NCI-H446 (cell line): ENCODE measurements at places on chromosomes 11 and 22.

DNA sequence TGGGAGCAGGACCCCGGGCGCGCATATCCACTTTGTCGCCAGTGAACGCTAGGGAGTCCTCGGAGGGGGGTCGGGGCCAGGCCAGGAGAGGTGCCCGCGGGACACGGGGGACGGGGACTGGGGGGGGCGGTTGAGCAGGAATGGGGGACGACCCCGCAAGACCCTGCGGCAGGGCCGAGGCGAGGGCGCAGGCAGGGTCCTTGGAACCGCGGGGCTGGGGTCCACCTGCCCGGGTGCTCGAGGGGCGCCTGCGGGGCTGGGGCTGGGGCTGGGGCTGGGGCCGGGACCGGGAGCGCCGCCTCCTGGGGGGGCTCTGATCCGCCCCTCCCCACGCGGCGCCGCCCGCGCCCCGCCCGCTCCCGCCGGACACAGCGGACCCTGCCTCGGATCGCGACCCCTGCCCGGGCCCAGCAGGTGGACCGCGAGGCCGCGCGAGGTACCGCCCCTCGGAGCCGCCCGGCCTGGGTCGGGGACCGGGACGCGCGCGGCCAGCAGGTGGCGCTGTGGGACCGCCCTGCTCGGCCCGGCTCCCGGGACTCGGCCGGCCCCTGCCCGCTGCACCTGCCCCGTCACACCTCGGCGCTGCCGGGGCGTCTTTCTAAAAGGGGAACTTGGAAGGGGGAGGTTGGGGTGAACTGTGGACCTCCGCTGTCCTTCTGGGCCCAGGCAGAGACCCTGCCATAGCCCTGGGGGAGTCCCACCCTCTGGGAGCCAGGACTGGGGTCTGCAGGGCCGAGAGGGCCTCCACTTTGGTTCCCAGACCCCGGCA lies 11.0 kb downstream of the CRELD2 start:
- no peak for DNase-seq

DNA sequence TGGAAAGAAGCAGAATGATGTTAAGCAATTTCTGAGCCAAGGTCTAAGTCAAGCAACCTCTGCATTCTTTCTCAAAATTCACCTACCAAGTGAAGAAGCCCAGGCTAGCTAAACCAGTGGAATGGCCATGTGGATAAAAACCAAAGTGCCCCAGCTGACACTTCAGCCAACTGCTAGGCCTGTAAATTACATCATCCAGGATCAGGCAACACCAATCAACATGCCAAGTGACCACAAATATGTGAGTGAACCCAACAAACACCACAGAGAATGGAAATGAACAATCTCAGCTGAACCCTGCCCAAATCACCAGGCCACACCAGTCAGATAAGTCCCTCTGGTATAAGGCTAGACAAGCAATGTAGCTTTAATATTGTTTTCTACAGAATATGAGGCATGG lies 25.1 kb upstream of the FJX1 start:
- no peak for DNase-seq

DNA sequence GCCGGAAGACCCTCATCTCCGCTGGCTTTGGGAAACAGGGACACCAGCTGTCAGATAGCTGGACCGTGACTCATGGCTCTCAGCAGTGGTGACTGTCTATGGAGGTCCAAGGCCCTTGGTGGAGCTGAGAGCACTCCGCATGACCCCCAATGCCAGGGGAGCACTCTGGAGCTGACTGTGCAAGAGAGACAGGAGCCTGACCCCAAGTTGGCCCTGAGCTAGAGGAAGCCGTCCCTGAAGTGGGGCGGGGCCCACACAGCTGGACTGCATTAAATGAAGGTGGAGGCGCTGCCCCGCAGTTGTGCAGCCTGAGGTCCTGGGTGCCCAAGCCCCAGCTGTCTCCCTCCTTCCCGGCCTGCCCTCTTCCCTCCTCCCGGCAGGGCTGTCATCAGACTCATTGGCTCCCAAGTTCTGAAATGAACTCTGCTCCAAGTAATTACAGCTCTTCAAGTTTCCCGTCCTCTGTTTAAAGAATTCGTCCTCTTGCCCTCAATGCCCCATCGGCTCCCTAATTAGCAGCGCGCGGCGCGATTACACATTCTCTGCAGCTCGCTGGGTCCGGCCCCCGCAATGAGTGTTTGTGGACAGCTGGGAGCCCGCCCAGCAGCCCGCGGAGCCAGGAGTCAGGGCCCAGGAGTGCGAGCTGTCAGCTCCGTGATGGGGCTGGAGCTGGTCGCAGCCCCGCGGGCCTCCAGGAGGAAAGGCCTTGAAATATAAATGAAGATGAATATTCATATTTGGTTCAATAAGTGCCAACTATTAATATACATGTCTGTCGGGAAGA lies 93.2 kb upstream of the LMO1 start:
- no peak for DNase-seq

GRCh38 chr11:134517115-134517514 lies 105.1 kb upstream of the B3GAT1 start:
- no peak for DNase-seq

- DNase-seq, result no peak
Measured at GRCh38 chr11:83858694-83859093, 572.5 kb upstream of the CCDC90B start.

- no peak for DNase-seq
Measured at GRCh38 chr11:11899401-11899800, 57.6 kb downstream of the USP47 start.

GRCh38 chr22:25193548-25193947 lies 6.1 kb upstream of the CRYBB3 start:
- no peak for DNase-seq

DNA sequence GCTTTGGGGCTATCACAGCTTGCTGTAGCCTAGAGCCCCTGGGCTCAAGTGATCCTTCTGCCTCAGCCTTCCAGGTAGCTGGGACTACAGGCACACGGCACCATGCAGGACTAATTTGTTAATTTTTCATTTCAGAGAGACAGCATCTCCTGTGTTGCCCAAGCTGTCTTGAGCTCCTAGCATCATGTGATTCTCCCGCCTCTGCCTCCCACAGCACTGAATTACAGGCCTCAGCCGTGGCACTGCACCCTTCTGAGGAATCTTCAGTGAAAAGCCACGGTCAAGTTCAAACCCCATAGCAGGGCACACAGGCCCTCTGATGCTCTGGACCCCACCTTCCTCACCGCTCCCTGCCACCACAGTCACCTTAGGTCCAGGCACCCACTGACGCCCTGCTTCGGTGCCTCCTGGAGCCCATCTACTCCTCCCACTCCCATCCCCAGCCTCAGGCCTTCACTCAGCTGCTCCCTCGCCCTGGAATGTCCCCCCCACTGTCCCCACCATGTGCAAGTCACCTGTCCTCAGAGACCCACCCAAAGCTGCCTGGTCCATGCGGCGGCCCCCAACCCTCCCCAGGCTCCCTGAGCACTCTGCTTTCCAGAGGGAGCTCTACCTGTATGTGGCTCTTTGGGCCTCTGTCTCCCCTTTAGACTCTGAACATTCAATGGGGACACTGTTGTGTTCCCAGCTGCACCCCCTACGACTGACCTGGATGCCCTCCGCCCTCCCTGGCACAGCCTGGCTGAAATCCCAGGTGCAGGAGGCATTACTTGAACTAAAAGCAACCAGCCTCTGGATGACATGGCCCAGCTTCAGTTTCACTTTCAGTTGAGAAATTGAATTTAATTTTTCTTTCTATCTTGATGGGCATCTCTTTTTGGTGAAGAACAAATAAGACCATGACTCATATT lies 1.6 kb downstream of the APOL2 start:
- no peak for DNase-seq

DNA sequence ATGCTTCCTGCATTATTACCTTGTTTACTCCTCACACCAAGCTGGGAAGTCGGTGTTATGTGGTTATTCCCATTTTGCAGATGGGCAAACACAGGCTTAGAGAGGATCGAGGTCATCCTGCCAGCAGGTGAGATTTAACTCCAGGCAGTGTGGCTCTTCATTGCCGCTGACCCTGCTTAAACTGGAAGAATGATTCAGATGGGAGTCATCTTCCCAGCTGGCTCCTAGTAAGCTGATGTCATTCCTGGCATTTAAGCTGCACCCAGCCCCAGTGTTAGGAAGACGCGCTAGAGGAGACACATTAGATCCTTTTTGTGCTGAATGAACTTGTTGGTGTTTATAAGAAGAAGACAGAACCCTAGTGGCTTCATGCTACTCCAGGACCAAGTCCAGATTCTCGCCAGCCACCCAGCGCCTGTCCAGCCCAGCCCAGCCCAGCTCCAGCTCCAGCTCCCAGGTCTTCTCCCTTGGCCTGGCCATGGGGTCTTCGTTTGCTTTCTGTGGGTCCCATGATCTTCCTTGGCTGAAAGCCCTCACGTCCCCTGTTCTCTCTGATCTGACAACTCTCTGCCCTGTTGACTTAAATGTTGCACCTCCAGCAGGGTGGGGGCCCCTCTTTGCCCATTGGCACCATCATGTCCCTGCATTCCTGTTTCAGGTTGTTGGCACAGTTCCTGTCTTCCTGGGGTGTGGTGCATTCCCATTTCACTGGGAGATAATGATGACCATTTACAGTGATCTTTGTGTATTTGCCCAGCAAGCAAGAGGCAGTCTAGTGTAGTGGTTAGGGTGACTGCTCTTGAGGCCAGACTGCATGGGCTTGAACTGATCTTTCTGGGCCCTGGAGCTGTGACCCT lies 13.6 kb downstream of the PARVB start:
- peak; percentile 63 for DNase-seq

GRCh38 chr11:20097319-20098221 lies 62.7 kb downstream of the DBX1 start:
- no peak for DNase-seq

GRCh38 chr11:23280088-23280487 lies 419.8 kb upstream of the CCDC179 start:
- DNase-seq, result no peak

GRCh38 chr11:27234043-27234668 lies 128.9 kb downstream of the CCDC34 start:
- no peak for DNase-seq

DNA sequence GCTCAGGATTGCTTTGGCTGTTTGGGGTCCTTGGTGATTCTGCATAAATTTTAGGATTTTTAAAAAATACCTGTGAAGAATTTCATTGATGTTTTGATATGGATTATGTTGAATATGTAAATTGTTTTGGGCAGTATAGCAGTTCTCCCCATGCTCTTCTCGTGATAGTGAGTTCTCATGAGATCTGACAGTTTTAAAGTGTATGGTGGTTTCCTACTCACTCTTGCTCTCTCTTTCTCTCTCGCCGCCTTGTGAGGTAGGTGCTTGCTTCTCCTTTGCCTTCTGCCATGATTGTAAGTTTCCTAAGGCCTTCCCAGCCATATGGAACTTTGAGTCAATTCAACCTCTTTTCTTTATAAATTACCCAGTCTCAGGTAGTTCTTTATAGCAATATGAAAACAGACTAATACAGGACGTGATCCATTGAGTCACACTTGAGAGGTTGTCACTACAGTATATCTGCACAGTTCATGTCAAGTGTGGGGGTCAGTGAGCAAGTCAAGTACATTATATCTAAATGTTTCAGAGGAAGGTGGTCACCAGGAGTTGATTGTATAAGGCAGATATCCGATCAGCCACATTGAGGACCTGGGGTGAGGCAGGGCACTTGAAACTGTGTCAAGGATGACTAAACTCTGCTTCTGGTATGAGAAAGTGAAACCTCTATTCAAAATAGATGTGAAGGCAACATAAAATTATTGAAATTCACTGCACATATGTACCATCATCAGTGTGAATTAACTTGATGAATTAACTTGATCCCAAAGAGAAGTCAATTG lies 70.7 kb upstream of the CCDC179 start:
- no peak for DNase-seq

- no peak for DNase-seq
Measured at GRCh38 chr11:31995525-31996094, 95.3 kb upstream of the RCN1 start.

DNA sequence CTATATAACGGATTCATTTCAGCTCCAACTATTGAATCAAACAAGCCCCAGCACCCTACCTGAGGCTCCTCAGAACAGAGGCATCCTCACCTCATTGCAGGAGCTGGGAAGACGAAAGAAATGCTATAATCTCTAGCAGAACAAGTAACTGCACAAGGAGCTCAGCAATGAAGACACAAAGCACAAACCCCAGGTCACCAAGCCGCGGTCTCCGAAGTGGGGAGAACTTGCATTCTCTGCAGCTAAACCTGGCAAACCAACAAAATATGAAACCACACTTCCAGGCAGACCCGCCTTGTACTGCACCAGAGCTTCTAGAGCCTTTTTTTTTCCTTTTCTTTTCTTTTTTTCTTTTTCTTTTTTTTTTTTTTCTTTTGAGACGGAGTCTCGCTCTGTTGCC lies 21.8 kb upstream of the CD5 start:
- no peak for DNase-seq

DNA sequence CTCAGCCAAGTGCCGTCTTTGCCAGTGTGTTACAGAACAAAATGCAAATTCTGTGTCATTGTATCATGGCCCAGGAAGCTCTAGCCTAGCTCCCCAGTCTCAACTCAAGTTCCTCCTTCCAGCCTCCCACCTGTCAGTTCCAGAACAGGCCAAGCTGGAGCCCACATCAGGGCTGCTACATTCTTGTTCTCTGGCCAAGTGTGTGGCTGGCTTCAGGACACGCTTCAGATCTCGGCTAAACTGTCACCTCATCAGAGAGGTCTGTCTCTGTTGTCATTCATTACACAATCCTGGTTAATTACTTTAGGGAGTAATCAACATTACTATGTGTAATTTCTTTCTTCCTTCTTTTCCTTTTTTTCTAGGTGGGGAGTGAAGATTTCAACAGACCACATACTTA lies 347.0 kb upstream of the SYN3 start:
- no peak for DNase-seq

DNA sequence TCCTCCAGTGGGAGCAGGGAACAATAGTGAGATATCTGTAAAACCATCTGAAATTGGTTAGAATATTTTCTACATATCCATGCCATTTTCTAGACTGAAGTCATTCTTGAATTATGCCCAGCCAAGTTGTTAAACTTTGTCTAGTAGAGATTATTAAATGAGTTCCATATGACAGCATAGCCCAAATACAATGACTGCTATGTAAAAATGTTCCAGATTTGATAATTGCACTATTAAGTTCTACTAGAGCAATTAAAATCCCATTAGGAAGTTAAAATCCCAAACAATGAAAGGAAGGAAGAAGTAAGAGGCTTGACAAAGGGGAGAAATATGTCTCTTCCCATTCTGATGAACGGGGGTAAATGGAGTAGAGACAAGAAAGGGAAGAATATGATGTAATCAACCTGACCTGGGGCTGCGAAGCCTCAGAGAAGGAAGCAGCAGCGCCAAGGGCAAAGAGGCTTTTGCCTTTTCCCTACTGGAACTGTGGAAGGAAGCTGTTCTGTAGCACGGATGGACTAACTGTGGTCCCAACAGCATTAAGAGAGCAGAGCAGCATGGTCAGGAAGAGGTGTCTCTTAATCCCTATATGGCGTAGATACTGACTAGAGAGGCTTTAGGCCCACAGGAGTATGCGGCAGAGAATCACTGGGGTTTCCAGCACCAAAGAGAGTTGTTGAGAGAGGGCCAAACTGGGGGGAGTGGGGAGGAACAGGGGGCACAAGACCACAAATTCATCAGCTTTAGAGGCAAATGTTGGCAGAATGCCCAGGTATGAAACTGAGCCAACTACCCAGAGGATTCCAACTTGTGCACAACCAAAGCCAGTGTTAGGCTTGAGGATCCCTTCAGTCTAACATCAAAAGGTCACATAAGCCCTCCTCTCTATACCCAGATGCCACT lies 26.7 kb downstream of the RRP8 start:
- DNase-seq, result peak; percentile 87

- no peak for DNase-seq
Measured at GRCh38 chr11:129965248-129965647, 37.4 kb downstream of the PRDM10 start.
